Psoas muscle (tissue), 8 donors: ENCODE measurements at places on chromosomes 2 and 18.
A peak's percentile ranks its signal among the peaks of the same experiment; 100 is the strongest.

GRCh38 chr2:136901732-136902131 lies 136.4 kb downstream of the THSD7B start:
- DNase-seq, result no peak

DNA sequence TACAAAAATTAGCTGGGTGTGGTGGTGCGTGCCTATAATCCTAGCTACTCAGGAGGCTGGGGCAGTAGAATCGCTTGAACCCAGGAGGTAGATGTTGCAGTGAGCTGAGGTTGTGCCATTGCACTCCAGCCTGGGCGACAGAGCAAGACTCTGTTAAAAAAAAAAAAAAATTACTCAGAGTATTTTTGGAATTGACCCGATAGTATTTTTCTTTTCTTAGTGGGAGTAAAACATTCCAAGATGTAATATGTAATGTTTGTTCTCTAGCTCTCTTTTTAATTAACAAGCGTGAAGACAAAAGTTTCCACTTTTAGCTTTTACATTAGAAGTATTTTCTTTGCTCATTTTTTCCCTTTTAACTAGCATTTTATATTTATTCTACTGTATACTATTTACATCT lies 12.0 kb upstream of the TMEM18 start:
- no peak for DNase-seq

DNA sequence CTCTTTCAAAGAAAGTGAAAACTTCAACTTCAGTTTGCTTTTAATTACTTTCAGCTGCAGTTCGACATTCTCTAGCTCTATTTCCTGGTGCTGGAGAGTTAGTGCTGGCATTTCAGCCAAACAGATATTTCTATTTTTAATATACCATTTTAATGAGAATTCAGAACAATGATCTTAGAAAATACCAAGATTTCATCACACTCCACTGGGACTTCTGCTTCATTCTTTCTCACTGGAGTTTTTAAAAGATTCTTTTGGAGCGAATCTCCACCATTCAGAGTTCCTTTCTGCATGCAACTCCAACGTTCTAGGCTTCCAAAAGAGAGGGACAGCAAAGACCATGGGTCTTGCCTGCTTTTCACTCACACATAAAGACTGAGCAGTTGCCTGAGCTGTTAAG lies 94.2 kb downstream of the CABLES1 start:
- no peak for DNase-seq

GRCh38 chr18:2855560-2856350 lies 8.9 kb downstream of the EMILIN2 start:
- no peak for DNase-seq

DNA sequence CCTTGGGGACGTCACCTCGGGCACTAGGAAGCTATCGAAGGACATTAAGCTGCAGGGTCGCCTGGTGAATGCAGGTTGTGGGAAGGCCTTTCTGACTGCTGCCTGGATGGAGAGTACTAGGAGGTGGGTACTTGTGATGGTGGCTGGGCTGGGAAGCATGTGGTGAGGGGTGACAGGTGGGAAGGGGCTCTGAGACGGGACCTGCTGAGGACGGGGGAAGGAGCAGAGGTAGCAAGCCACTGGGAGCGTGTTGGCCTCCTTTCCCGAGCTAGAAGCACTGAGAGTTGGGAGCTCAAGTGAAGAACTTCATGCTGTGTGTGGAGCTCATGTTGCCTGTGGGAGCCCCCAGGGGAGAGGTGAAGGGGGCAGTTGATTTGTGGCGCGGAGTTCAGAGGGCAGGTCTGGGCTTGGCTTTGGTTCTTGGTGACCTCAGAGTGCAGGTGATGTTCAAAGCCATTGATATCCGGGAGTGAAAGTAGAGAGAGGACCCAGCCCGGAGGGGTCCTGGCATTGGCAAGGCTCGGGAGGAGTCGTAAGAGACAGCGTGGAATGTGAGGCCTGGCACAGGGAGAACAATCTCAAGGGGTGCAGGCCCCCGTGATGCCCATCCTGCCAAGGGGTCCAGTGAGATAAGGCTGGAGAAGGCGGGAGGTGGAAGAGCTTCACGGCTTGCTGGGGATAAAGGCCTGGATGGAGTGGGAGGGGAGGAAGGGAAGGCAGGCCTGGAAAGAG lies 13.2 kb downstream of the MROH2A start:
- no peak for DNase-seq

DNA sequence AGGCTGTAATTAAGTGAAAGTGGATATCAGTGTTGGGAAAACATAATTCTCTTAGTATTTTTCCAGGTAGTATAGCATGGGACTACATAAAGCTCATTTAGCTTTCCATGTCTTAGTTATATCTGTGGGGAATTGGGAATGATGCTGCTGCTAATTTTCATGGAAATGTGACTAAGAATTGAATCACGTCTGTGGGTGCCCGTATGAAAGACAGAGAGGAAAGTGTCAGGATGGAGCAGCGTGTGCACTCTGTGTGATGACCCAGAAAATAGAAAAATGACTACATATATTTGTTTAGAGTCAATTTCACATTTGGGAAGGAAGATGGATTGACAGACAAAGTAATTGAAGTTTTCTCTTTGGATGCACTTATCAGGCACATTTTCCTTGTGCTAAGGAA lies 212.1 kb downstream of the PTPRM start:
- DNase-seq, result no peak

DNA sequence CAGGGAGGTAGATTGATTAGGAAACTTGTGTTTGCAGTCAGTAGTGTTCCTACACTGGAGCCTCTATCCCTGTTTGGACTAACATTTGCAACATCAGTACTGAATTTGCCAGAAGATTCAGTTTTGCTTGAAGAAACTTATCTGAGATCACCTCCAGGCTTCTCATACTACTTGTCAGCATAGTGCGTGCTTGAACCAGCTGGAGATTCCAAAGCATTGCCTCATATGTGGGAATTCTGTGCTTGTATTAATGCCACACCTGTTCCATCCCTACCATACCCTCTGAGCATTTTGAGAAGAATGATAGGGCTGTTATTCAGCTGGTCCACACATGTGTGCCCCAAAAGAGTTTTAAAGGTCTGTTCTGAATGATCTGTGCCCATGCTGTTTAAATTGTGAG lies 148.7 kb downstream of the RAPGEF4 start:
- no peak for DNase-seq

DNA sequence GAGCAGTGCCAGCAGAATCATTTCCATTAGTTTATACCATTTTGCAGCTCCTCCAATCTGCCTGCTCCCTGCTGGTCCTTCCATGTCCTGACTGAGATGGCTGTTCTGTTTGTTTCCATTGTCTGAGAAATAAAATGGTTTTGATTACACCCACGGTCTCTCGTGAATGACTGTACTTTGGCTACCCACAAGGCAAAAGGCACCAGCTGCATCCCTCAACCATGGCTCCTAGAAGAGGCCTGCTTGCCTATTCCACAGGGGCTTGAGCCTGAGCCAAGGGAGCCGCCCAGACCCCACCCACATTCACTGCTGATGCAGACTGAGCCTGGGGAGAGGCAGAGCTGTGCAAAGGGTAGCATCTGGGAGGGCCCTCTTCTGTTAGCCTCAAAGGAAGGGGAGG lies 31.2 kb downstream of the MARCHF4 start:
- DNase-seq, result no peak

GRCh38 chr2:160223560-160223959 lies 23.5 kb upstream of the ITGB6 start:
- no peak for DNase-seq

GRCh38 chr2:103738606-103739005 lies 976.8 kb downstream of the TMEM182 start:
- no peak for DNase-seq

DNA sequence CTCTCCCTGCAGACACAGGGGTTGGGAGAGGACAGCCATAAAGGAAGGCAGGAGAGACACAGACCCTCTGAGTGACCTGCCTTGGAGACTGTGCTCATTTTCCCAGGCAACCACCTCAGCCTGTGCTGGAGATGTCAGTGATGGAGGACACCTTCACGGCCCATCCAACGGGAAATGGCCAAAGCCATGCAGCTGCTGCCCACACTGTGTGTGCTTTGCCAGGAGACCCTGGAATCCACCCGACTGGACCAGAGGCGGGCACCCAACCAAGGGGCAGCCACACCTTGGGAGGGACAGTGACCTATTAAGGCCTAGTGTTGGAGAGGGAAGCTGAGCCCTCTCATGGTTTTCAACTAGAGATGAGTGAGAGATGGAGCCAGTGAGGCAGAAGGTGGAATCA lies 192.5 kb downstream of the SMAD2 start:
- no peak for DNase-seq

GRCh38 chr2:68388358-68388757 lies 23.3 kb downstream of the PLEK start:
- no peak for DNase-seq

GRCh38 chr2:18611184-18611583 lies 21.8 kb upstream of the NT5C1B start:
- no peak for DNase-seq

- DNase-seq, result no peak
Observed at GRCh38 chr2:102703748-102704147, 58.1 kb upstream of the TMEM182 start.

GRCh38 chr2:241940329-241940728 lies 70.8 kb downstream of the RTP5 start:
- DNase-seq, result no peak

DNA sequence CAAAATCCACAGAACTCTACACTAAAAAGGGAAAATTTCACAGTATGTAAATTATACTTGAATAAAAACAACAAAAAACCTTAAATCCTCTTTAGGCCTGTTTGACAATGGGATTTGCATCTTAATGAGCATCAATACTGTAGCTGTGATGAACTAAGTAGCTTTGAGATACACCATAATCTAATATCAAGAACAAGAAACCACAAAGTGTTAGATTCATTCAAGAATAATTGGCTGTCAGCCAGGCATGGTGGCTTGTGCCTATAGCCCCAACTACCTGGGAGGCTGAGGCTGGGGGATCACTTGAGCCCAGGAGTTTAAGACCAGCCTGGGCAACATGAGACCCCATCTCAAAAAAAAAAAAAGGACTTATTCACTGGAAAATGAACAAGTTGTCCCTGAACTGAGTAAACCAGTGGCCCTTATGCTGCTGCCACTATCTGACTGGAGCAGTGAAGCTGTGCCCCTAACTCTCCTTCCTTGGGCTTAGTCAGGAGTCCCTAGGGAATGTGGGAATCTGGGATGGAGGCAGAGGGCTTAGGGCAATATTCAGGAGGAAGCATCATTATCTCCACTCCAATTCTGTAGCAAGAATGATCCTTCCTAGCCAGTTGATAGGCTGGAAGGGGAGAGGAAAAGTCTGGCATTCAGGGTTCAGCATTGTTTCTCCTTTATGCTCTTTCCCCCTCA lies 88.5 kb downstream of the PRKCE start:
- DNase-seq, result no peak

DNA sequence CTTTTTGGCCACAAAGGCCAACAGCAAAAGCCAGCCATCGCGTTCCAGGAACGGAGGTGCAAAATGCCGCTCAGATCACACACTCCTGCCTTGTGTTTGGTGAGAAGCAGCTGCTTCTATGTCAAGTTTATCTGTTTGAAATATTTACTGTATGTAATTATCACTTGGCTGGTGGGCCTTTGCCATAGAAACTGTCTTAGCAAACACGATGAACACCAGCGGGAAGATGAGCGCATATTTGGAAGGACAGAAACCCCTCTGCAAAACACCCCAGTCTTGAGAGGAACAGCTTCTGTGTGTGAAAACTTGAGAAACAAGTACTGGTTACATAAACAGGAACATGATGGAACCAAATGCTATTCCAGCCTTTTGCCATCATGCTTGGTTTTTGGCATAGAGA lies 59.7 kb downstream of the SCG2 start:
- no peak for DNase-seq

DNA sequence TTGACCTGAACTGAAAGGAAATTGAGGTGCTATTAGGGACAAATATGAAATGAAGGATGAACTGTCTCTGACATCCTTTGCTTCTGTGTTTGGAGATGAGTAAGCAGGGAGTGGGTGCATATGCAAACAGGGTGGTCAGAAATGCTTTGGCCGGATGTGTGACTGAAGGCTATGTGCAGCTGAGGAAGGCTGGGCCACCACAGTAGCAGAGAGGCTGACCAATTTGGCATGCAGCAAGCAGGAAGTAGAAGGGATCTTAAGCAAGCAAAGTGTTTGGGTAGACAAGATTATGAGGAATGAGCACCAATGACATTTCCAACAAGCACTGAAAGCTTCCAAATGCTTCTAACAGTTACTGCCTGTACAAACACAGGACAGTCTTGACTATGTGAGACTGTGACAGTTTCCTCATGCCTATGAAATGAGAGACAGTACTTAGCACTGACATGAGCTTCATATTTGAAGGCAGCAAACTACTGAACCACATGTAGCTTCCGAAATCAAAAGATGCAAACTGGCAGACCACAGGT lies 3.3 kb upstream of the ACTR3 start:
- DNase-seq, result peak; percentile 32

DNA sequence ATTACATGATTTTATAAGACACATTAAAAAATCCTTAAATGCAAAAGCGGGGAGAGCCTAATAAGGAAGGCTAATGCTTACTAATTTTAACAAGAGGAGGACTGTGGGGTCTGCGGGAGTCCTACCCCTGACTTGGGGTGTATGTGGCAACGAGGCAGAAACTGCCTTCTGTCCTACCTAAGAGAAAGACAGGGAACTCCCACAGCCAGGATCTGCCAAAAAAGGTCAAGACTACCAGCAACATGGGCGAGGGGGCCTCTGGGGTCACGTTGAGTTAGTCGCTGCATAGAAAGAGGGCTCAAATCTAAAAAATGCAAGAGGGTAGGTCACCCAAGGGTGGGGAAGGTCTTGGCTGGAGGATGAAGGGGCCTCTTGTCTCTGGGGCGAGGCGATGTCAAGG lies 529 bp upstream of the AMER3 start:
- DNase-seq, result no peak

DNA sequence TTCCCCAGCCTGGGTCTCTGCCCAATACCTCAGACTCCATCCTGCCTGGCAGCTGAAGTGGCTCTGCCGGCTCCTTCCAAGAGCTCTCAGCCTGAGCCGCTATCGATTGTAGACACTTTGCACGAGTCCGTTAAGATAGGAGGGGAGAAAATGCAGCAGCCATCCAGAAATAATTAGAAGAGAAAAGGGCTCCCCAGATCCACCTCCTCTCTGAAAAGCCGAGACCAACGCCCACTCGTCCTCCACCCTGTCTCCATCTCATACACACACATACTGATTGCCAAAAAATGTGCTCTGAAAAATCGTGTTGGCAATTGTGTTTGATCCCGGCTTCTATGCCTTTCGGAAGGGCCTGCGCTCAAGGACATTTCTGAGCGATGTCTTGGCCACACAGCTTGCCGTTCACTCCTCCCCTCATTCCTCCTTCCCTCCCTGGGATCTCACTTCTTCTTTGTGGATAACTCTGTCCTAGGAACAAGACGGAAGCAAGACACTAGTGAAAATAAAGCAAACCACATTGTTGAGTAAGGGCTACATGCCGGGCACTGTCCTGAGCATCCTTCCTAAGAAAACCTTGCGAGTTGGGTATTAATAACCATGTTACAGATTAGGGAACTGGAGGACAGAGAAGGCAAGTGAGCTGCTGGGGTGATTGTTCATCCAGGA lies 372.8 kb upstream of the MYT1L start:
- DNase-seq, result no peak
